ENCODE measurements at places on chromosomes 5 and 9.

DNA sequence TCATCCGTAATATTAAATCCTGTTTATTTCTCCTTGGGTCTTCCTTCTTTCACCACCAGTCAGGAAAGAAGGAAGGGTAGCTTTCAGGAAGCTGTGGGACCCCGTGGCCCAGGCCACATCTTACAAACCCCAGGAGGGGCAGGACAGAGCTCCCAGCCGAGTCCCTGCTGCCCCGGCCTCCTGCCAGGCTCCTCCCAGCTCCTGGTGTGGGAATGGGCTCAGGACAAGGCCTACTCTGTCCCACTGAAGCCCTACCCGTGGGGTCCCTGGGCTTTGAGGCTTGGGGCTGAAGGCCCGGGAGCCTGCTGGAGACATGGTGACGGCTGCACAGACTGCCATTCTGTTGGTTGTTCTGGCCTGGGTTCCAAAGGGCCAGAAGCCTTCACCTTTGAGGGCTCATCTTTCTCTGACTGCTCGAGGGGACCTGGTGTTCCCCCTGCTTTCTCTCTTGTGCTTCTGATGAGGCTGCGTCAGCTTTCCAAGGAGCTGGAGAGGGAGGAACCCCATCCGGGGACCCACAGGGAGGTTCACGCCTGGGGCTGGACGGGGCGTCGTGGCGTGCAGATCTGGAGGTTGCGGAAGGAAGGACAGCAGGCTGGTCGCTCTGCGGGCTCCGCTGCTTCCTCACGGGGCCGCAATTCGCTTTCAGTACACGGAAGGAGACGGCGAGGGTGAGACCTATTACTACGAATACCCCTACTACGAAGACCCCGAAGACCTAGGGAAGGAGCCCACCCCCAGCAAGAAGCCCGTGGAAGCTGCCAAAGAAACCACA lies 86.6 kb downstream of the COL5A1 start:
- DNase-seq = no peak

DNA sequence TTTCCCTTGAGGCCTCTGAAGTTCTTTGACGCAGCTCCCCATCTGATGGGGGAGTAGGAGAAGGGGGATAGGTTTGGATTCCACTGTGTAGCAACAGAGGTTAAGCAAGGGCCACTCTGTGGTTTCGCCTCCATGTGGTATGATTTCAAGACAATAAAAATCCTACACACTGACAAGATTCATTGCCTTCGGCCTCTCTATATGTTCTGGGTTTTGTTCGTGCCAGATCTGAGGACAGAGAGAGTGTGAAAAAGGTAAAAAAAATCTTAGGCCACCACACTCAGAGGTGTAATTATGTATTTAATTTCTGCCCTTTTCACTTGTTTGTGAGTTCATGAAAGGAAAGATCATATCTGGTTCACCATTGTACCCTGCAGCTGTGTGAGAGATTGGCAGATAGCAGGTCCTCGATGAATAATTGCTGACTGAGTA lies 715.2 kb upstream of the ZNF608 start:
- DNase-seq = no peak

DNA sequence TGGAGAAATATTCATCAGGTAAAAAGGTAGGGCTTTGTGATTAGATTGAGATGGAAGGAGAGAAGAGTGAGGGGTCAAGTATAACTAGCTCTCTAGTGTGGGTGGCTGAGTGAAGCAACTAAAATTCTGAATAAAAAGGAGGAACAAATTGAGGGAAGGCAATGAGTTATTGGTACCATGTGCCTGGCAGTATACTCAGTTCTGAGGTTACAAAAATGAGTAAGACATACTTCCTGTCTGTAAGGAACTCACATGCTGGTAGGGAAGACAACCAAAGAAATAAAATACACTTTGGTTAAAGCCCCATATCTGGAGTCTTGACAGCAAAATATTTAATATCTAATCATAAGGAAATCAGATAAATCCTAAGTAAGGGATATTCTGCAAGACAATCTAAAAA lies 476.8 kb upstream of the C9orf72 start:
- DNase-seq = no peak

DNA sequence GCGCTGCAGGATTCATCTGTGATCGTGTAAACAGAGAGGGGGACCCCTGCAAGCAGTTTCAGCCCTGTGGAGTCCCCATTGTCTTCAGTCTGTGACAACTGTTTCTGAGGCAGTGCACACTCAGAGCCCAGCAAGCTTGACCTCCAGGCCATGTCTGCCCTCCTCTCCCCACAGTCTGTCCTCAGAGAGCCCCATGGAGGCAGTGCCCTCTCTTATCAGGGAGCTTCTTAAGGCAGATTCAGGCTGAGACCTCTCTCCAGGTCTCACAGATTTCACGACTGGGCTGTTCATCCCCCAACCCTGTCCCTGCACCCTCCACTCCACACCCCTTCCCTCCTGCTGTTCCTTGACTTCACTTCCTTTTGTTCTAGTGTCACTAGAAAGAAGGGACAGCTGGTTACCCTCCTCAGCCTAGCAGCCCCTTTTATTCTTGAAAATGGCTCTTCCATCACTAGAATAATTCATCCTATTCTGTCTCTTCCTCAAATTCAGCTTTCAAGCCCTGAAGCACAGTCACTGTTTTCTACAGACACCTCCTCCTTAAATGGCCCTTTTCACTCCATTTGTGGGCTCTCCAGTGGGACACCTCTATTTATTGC lies 218.4 kb downstream of the MED10 start:
- DNase-seq = no peak

GRCh38 chr9:93578844-93579243 lies 2.5 kb downstream of the PHF2 start:
- DNase-seq = no peak

Measured in activated T-cell treated with anti-CD3 and anti-CD28 coated beads, Interleukin-2, amount 50 U/mL, for 72 hours (primary cell).